Posterior vena cava (tissue), 2 donors: ENCODE measurements at places on chromosomes 5 and 9. TPM values are rescaled to one million over a fixed set of nuclear protein-coding genes. Genes with fewer than 3 reads are reported as not detected.
A peak's percentile ranks its signal among the peaks of the same experiment; 100 is the strongest.

- DNase-seq: no peak
These were observed 12.5 kb upstream of the NOTCH1 start for GRCh38 chr9:136558373-136558772.

- no peak for DNase-seq
These were observed 56.9 kb downstream of the MACIR start for GRCh38 chr5:103315455-103315854.

GRCh38 chr5:1521671-1522600, 1.8 kb downstream of the LPCAT1 start:
- peak; percentile 81 for DNase-seq

DNA sequence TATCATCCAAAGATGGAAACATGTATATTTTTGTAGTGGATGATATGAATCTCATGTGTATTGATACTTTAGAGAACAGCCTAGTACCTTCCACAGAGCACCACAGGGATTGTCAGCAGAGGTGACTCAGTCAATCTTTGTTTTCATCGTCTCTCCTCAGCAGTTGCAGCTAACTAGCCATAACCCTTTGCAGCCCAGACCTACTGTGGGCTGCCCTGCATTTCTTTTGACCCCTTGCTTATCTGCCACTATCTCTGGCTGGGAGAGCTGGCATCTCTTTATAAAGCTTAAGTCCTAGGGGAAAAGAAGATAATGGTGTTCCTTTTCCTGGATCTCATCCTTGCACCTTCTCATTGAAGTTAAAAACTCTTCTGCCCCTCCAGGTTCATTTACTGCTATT, 28.7 kb downstream of the HMGCR start:
- DNase-seq: no peak

Gene PTGR1
- total RNA-seq: 30.9 TPM

Gene PCDHGA1
- 0.93 TPM for total RNA-seq

Gene BHMT
- 0.62 TPM for total RNA-seq

Gene NOXA1
- total RNA-seq: 2.7 TPM
